Chondrocyte (in vitro differentiated cells): ENCODE measurements at places on chromosomes 3 and 15.

GRCh38 chr3:25580534-25580933 is 84.2 kb downstream of the TOP2B start:
- DNase-seq = no peak

- DNase-seq = no peak
Observed at GRCh38 chr15:83320404-83320803, 35.9 kb upstream of the BNC1 start.

DNA sequence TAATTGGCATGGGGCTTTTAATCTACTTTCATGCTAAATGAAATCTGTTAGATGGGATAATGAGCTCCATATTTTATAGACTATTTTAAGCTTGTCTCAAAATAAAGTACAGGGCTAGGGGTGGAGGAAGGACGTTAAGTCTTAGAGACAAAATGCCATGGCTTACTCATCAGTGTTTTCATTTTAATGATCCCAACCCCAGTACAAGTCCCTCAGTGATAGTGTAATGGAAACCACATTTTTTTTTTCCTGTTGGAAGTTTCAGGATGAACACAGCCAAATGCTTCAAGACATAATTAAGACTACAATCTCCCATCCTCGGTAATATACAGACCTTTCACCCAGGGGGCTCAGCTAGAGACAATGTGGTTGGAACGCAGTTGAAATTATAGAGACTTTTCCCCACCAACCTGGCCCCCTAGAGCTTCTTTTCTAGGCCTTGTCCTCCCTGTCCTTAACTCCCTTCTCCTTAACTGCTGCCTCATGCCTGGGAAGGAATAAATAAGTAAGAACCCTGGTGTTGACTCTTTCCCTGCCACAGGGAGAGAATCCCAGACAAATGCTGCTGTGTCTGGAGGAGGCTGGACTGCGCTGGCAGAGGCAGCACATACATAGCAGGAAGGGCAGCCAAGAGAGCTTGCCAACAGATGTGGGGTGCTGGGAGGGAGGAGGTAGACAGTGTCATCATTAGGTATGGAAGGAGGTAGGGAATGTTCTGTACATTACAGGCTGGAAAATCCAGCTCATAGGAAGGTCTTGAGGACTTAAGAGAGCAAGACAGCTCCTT is 115.4 kb upstream of the ROPN1 start:
- no peak for DNase-seq

DNA sequence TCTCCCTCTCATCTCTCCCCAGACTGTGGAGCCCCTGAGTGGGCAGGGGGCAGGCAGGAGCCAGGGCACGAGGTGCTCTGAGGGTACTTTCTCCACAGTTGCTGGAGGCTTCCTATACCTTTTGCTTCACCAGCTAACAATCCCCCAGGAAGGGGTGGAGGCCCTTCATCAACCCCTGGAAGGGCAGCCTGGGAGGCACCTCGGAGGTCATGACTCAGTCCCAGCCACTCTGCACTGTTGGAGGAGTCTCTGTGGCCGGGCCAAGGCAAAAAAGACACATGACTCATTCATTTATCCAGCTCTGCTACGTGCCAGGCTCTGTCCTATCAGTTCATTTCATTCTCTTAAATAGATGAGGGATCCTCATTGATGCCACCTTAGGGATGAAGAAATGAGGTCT is 15.6 kb upstream of the KY start:
- DNase-seq = no peak

DNA sequence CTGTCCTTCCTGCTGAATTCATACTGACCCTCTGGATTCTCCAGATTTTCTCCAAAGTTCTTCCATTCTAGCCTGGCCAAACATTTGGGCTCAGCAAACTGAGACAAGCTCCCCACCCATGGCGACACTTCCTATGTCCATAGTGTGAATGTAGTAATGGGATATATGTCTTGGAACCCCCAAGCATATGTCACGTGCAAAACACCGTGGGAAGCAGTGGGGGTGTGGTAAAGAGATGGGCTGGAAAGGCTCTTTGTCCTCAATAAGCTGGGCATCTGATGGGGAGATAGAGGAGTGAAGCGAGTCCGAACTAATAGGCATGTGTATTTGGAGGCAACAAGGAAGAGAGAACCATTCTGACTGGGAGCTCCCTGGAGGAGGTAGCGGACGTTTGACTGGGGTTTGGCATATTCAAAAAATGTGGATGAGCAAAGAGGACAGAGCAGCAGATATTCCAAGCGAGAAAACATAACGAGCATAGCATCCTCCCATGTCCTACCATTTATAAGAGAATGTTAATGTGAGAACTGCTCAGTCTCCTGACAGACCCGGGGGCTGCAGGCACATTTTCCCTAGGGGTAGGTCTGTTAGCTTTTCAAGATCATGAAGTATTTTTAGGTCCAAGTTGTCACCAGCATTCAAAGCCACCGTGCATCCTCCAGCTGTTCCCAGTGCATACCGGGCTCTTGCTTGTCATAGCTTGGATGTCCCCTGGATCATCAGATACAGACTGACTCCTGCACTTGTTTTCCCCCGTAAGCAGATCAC is 25.6 kb downstream of the TPM1 start:
- DNase-seq = no peak
